ENCODE measurements at places on chromosomes 4 and X.

GRCh38 chrX:78378476-78379115 lies 51.2 kb upstream of the CYSLTR1 start:
- DNase-seq, result no peak

- no peak for DNase-seq
Observed at GRCh38 chrX:118459494-118459893, 36.1 kb upstream of the DOCK11 start.

GRCh38 chr4:184544788-184545409 lies 70.5 kb upstream of the IRF2 start:
- no peak for DNase-seq

- DNase-seq, result no peak
Observed at GRCh38 chr4:2417765-2418649, at the start of gene ZFYVE28. Gene ZFYVE28 (minus strand): TSS chr4:2418645. CDS start chr4:2418323, 322 bp downstream.

DNA sequence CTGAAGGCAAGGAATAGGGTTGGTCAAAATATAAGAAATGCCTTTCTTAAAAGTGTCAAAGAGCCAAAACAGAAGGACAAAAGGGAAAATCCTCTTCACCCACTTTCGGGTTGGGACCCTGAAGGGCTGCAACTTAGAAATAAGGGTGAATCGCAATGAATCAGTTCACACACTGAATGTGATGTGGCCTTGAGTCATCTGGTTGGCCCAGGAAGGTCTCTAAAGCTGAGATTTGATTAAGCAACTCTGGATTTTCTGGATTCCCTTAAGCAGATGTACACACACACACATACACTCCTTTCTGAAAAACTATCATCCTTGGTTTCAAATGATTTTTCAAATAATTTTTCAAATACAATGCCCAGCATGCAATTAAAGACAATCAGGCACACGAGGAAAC lies 13.1 kb downstream of the TAB3 start:
- DNase-seq, result peak; percentile 57

DNA sequence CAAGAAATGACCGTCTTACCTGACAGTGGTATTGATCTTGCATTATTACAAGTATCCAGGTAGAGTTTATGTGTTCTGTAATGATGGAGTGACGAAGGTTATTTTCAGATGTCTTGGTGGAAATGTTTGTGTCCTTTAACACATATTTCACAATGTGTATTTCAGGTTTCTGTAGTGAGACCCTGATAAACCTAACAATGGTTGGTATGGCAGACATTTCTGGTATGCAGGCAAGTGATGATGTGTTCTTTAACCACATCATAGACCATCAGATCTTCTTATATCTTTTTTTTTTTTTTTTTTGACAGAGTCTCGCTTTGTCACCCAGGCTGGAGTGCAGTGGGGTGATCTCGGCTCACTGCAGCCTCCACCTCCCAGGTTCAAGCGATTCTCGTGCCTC lies 14.6 kb upstream of the ATXN3L start:
- DNase-seq, result no peak

GRCh38 chr4:137535718-137536117 lies 3.4 kb upstream of the PCDH18 start:
- DNase-seq, result no peak

GRCh38 chrX:28189011-28189410 lies 207.8 kb upstream of the DCAF8L1 start:
- no peak for DNase-seq

DNA sequence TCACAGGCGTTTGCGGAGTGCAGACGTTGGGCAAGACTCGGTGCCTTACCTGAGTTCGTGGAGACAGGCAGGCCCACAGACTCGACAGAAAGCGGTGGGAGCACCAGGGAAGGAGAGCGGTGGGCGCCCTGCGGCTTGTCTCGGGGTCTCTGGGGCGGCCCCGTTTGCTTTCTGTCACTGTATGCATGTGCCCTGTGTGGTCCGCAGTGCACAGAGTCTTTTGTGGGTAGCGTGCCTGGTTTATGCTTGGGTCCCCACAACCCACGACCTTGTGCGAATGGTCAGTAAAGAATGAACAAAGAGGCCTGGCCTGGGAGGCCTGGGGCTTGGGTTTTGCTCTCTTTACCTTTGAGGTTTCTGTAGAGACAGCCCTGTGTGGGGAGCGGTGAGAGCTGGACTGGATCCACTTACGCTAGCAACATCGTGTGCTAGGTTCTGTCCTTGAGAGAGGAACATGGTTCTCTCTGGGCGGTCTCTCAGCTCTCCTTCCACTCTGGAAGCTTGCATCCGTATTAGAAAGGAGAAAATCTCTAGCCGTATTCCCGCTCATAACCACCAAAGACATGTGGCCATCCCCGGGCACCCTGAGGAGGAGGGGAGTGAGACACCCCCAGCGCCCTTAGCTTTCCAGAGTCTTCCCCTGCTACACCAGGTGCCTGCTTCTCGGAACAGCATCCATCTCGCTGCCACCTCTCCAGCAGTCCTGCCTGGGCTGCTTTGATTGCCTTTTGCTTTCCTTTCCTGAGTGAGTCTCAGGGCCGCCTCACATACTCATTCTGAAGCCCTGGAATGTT lies 1.2 kb downstream of the TADA2B start:
- no peak for DNase-seq

- DNase-seq, result no peak
Observed at GRCh38 chrX:3994315-3994714, 280.9 kb upstream of the PRKX start.

DNA sequence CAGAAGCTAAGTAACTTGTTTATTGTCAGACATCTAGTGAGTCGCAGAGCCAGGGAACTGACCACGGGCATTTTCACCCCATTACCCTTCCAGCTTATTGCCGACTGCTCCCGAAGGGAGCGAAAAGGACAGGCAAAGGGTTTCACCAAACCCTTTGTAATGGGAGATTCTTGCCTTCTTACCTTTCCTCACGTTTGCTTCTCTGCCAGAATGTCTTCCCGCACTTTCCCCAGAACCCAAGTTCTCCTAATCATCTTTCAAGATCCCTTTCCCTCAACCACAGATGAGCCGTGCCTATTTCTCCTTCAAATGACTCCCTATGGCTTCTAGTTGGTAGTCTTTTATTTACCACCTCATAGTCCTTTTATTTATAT lies 520 bp upstream of the SRP72 start:
- no peak for DNase-seq

- DNase-seq, result no peak
Observed at GRCh38 chr4:51835855-51836254, 7.1 kb upstream of the DCUN1D4 start.

GRCh38 chr4:174259580-174259979 lies 23.9 kb downstream of the FBXO8 start:
- DNase-seq, result no peak

DNA sequence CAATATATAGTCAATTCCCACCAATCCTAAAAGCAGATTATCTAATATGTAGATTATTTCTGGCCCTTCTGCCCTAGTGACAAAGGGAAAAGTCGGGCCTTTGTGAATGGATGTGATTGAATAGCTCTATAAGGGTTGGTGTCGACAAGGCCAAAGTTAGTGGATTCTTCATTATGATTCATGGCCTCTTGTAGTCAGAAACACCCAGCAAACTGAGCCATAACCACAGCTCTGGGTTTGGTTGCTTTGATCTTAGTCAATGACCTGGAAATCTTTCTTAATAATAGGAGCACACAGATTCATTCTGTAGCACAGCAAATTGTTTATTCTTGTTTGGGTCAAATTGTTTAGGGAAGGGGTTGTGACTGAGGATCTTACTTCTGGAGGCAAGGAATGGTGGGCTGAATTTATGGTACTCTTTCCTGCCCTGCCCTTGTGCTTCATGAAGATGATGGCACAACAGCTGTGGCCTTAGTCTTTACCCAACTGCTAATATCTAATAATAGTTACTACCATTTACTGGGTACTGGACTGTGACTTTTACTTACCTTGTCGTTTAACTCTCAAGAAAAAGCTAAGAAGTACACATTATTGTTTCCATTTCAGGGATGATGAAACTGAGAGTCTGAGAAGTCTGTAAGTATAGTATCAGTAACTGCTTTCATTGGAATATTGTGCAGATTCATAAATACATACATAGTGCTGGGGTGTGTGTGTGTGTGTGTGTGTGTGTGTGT lies 74.0 kb downstream of the AFF2 start:
- no peak for DNase-seq

- DNase-seq, result no peak
Observed at GRCh38 chrX:8579602-8580001, 115.0 kb downstream of the VCX3B start.

DNA sequence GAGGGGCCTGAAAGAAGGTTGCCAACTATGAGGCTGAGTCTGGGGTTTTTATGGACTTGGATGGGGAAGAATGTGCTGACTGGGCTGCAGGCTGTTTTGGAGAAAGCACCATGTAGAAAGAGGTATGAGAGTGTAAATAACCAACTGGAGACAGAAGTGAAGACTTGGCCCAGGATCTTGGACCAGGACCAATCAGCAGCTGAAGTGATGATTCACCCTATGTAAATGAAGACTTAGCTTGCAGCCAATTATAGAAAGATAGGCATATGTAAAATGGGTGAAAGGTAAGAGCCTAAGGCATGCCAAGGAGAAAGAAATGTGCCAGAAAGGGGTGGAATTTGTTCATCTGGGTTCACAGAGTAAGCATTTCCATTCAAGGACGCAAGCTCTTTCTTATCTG lies 856.7 kb upstream of the PRKX start:
- no peak for DNase-seq

DNA sequence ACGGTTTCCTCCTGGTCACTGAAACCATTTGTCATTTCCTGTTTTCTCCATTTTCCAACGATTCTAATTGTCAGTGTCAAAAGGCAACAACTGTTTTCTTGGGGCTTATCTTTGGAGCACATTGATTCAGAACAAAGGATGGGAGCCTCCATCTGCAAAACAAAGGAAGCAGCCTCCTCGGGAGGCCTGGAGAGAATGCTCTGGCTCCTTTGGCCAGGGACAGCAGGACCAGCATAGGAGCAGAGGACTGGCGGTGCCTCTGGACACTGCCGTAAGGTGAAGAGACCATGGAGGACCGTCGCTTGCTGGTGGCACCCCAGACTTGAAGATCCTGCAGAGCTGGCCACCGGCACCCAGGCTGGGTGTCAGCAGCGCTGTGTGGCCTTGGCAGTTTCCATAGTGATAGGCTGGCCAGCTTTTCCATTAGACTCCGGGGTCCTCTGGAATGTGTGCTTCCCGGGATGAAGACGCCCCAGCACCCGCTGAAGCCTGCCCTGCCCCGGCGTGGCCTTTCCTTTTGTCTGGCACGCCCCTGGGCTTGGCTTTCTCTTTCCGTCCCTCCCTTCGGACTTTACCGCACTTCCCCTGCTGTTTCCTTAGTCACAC lies 61.1 kb upstream of the MTM1 start:
- no peak for DNase-seq

DNA sequence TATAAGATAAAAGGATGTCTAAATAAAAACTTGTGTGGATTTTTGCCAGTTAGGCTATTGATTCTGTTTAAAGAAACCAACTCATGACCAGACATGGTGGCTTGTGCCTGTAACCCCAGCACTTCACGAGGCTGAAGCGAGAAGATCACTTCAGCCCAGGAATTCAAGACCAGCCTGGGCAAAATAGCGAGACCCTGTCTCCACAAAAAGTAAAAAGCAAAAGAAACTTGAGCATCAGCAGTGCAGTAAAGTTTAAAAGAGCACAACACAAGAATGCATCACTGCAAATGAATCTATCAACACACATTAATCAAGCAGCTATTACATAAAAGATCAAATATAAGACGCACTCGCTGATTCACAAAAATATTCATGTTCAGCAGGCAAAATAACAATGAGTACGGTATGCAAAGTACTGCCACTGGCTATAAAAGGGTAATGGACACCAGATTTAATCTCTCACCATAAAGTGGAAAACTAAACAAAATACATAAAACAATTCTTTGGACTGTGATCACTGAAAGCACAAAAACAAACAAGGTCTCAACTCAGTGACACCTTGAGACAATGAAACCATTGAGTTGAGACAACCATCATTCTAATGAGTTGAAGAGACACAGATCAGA lies 41.3 kb downstream of the LRBA start:
- no peak for DNase-seq

- no peak for DNase-seq
Observed at GRCh38 chrX:43940816-43941474, 32.2 kb downstream of the NDP start.

All from RWPE2 (cell line).